Activated CD4-positive, alpha-beta memory T cell treated with anti-CD3 and anti-CD28 coated beads for 36 hours (primary cell): ENCODE measurements at places on chromosomes 1 and 21. TPM values are rescaled to one million over a fixed set of nuclear protein-coding genes. Genes with fewer than 3 reads are reported as not detected.
A peak's percentile ranks its signal among the peaks of the same experiment; 100 is the strongest.

DNA sequence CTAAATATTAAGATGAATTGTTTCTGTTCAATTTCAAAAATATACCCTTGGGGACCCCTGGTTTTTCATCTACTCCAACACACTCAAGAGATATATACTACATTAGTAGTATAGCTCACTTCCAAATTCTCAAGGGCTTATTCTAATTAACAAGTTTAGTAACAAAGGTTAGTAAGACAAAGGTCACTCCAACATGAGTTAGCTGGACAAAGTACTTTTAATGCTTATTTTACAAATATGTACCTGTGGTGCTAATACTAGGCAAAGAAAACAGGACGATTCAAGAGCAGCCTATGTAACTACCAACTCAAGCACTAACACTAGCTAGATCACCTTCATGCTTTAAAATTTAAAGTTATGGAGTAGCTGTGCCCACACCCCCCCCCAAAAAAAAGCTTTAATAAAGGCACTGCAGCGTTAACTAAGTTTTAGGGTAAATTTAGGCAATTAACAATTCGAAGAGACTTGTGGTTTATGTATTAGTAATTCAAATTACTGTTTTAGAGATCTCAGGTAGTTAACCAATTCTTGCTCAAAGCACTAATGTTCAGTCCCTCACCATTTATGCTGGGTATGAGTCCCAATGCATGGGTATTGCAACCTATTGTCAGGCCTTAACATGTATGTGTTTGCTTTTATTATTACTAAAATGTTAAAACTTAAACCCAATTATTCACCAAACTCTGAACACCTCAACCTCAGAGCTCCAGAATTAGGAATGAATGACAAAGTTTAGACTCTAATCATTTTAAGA, 14.1 kb downstream of the HNRNPU start:
- DNase-seq = no peak

DNA sequence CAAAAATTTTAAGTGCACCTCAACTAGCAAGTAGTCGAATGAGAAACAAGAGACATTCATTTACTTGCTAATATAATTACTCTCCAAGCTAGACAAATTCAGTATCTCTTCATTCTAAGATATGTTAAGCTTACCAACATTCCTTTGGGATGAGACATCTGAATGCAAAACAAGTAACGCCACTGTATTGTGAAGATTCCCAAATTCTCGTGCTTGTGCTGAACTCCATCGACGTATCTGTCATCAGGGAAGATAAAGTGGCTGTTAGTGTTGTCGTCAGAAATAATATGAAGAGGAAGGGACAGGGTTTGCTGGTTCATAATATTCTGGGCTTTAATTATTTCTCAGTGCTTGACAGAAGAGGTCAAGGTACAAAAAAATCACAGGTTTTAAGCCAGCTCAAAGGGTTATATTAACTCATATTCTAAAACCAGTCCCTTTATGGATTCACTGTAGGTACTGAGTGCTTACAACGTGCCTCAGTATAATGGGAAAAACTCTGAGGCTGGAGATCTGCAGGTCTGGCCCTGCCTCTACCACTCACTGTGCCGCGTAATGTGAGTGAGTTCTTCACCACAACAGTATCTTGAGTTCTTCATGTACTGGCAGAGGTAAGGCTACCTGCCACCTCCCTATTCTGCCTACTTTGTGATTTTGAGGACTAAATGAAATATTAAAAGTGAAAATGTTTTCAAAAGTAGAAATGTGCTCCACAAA, 42.0 kb downstream of the PCSK9 start:
- no peak for DNase-seq

GRCh38 chr21:36860736-36861594, 105.5 kb downstream of the HLCS start:
- no peak for DNase-seq

GRCh38 chr1:85048296-85049064, at the start of gene MCOLN3:
Gene MCOLN3 (minus strand): TSS chr1:85048500. CDS start chr1:85045360, 3,140 bp downstream.
- peak; percentile 54 for DNase-seq

- DNase-seq = no peak
Measured at GRCh38 chr1:208010487-208011071, 99.7 kb upstream of the CD34 start.

The LIPI gene
- total RNA-seq = not detected
